T-helper 17 cell (primary cell): ENCODE measurements at places on chromosomes 11 and 22. TPM values are rescaled to one million over a fixed set of nuclear protein-coding genes. Genes with fewer than 3 reads are reported as not detected.

DNA sequence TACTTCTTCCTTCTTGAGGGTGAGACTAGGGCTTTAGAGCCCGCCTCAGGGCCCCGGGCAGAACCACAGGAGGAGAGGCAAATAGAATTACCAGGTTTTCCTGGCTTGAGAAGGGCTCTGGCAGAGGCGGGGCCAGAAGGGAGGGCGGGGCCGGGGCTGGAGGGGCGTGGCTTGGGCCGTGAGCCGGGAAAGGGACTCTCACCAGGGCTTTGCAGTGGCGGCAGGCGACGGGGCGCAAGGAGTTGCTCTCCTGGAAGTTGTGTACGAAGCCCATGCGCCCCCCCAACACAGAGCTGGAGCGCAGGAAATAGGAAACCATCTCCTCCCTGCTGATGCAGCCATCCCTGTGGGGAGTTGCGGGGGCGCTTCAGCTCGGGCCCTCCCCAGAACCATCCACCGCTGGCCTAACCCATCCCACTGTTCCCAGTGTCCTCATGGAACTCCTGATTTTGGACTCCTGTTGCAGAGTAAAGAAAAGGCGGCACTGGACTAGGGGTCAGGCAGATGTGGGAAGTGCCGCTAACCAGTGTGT lies 6.9 kb upstream of the NRXN2 start:
- no peak overlapping the region for H3K4me3 ChIP-seq
- no peak for DNase-seq
- H3K27me3 ChIP-seq = no peaks in the 10 kb centered on the region

DNA sequence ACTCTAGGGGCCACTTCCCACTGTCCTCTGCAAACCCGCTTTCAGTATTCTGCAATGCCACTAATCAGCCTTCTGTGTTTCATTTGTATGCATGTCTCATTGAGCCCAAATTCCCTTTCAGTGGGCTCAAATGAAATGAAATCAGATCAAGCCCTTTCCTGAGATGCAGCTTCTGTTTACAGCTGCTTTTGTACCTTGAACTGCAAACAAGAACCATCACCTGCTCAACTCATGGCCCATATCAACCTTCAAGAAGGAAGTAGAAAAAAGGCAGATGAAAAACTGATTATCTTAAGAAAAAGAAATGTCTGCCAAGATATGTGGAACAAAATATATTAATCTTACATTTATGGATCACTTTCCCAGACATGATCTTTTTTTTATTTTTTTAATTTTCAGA lies 141.1 kb upstream of the ARHGAP42 start:
- no peak overlapping the region for H3K4me3 ChIP-seq

- H3K4me1 ChIP-seq = peaks cover 16% of the 10 kb centered on the region
- peak overlapping the region; percentile 34 for H3K27ac ChIP-seq
- no peak overlapping the region for H3K4me3 ChIP-seq
- no peaks in the 10 kb centered on the region for H3K36me3 ChIP-seq
- DNase-seq = no peak
- peaks cover 6% of the 10 kb centered on the region for H3K27me3 ChIP-seq
These were observed 59.1 kb upstream of the PRDM11 start for GRCh38 chr11:45087086-45087899.

- DNase-seq = no peak
- H3K27me3 ChIP-seq = peaks cover 14% of the 10 kb centered on the region
- H3K4me1 ChIP-seq = no peaks in the 10 kb centered on the region
- H3K4me3 ChIP-seq = no peak overlapping the region
- peaks cover 2% of the 10 kb centered on the region for H3K36me3 ChIP-seq
These were observed 288.4 kb upstream of the CCDC90B start for GRCh38 chr11:83574519-83574918.

DNA sequence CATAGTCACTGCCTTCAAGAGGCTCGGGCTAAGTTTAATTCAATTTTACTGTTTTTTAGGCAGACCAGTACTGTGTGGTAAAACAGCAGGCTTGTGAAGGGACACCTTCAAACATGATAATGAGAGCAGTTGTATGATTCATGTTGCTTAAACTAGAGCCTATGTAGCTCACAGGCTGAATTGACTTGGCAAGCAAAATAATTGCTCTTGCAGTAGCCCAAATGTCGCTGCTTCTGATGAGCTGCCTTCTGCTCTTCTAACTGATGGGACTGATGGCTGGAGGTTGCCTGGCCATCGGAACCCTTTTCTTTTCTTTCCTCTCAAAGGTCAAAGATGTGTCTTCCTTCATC lies 137.6 kb downstream of the MAML2 start:
- H3K4me3 ChIP-seq = peak overlapping the region; percentile 37
- no peaks in the 10 kb centered on the region for H3K36me3 ChIP-seq
- H3K27ac ChIP-seq = peak overlapping the region; percentile 95
- H3K4me1 ChIP-seq = peaks cover 45% of the 10 kb centered on the region
- no peak for DNase-seq
- no peaks in the 10 kb centered on the region for H3K27me3 ChIP-seq

- no peaks in the 10 kb centered on the region for H3K36me3 ChIP-seq
- H3K27ac ChIP-seq = no peak overlapping the region
- DNase-seq = no peak
- H3K4me1 ChIP-seq = no peaks in the 10 kb centered on the region
- H3K4me3 ChIP-seq = no peak overlapping the region
- no peaks in the 10 kb centered on the region for H3K27me3 ChIP-seq
These were observed 424.2 kb downstream of the LARGE1 start for GRCh38 chr22:33496112-33496511.

Gene MN1
- total RNA-seq = 0.42 TPM

GRCh38 chr11:7530013-7530640 lies 16.3 kb downstream of the PPFIBP2 start:
- DNase-seq = no peak
- peaks cover 7% of the 10 kb centered on the region for H3K36me3 ChIP-seq
- no peaks in the 10 kb centered on the region for H3K27me3 ChIP-seq

- no peak overlapping the region for H3K27ac ChIP-seq
- H3K27me3 ChIP-seq = no peaks in the 10 kb centered on the region
- H3K4me3 ChIP-seq = no peak overlapping the region
- no peaks in the 10 kb centered on the region for H3K4me1 ChIP-seq
These were observed 35.0 kb downstream of the BBOX1 start for GRCh38 chr11:27075655-27076054.

- peak overlapping the region; percentile 5 for H3K4me3 ChIP-seq
- no peaks in the 10 kb centered on the region for H3K36me3 ChIP-seq
These were observed 42.2 kb upstream of the CYP2D6 start for GRCh38 chr22:42172773-42173172.

DNA sequence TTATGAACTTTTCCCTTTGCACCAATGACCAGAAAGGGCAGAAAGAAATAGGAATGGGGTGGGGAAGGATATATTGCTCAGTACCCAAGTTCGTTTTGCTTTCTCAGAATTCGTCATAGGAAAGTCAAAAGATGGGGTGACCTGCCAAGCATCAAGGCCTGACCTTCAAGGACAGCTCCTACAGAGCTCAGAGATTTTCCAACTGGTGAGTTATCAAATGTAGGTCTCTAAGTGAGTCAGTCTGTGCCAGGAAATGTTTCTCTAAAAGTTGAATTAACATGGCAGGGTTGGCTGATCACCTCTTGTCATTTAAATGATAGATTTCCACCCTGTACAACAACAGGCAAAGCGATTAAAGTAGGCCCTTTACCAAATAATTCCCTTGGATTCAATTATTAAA lies 307.2 kb downstream of the CADM1 start:
- no peak overlapping the region for H3K27ac ChIP-seq
- peaks cover 2% of the 10 kb centered on the region for H3K4me1 ChIP-seq
- DNase-seq = no peak
- H3K4me3 ChIP-seq = no peak overlapping the region
- no peaks in the 10 kb centered on the region for H3K27me3 ChIP-seq

GRCh38 chr11:123569393-123569792 lies 85.0 kb downstream of the SCN3B start:
- H3K4me3 ChIP-seq = no peak overlapping the region
- no peaks in the 10 kb centered on the region for H3K27me3 ChIP-seq
- peaks cover 9% of the 10 kb centered on the region for H3K4me1 ChIP-seq
- DNase-seq = no peak
- peak overlapping the region; percentile 9 for H3K27ac ChIP-seq

GRCh38 chr22:38114484-38115398 lies 4.3 kb upstream of the BAIAP2L2 start:
- H3K36me3 ChIP-seq = peaks cover 4% of the 10 kb centered on the region
- H3K27me3 ChIP-seq = no peaks in the 10 kb centered on the region
- DNase-seq = peak; percentile 79

- H3K36me3 ChIP-seq = peaks cover 3% of the 10 kb centered on the region
- H3K4me1 ChIP-seq = peaks cover 3% of the 10 kb centered on the region
- no peak overlapping the region for H3K4me3 ChIP-seq
- peak overlapping the region; percentile 60 for H3K27ac ChIP-seq
- DNase-seq = no peak
These were observed 7.9 kb downstream of the MRPL16 start for GRCh38 chr11:59802639-59803176.

- DNase-seq = no peak
- H3K4me1 ChIP-seq = no peaks in the 10 kb centered on the region
- no peak overlapping the region for H3K27ac ChIP-seq
- no peaks in the 10 kb centered on the region for H3K36me3 ChIP-seq
- peaks cover 17% of the 10 kb centered on the region for H3K27me3 ChIP-seq
These were observed 17.3 kb upstream of the MMP13 start for GRCh38 chr11:102972853-102973252.

Gene ABCC8
- total RNA-seq = not detected

- H3K4me3 ChIP-seq = peak overlapping the region; percentile 96
- H3K4me1 ChIP-seq = peaks cover 19% of the 10 kb centered on the region
- H3K27me3 ChIP-seq = peaks cover 35% of the 10 kb centered on the region
- peak; percentile 59 for DNase-seq
- H3K36me3 ChIP-seq = peaks cover 4% of the 10 kb centered on the region
These were observed 39.1 kb upstream of the CREB3L1 start for GRCh38 chr11:46238078-46238966.

DNA sequence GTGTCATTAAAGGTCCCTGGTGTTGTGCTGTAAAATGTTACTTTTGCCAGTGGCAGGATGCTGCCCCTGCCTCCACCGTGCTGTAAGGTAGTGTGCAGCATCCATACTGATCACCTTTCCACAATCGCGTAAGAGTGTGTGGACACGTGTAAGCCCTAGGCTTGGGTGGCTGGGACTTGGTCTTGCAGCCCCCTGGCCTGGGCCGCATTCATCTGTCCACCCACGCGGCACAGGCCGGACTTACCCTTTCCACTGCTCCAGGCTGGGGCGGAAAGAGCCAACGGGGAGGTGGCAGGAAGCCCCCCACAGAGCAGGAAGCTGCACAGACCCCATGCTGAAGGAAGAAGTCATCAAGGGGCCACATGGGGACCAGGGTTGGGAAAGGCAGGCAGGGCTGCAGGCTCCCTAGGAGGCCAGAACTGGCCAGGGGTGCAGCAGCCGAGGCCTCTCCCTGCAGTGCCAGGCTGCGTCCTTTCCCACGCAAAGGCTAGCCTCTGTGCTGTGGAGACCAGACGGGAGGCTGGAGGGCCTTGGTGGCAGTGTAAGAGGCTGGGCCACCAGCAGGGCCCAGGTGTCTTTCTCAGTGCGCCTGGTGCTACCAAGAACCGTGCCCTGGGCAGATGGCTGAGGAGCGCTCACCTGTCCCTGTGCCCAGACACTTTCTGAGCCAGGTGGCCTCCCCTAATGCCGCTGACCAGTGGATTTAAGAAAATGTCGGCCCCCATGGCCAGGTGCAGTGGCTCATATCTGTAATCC lies 11.7 kb upstream of the TMEM191C start:
- H3K4me3 ChIP-seq = no peak overlapping the region
- no peaks in the 10 kb centered on the region for H3K4me1 ChIP-seq
- H3K27me3 ChIP-seq = no peaks in the 10 kb centered on the region
- no peaks in the 10 kb centered on the region for H3K36me3 ChIP-seq
- peak; percentile 2 for DNase-seq
- H3K27ac ChIP-seq = no peak overlapping the region

DNA sequence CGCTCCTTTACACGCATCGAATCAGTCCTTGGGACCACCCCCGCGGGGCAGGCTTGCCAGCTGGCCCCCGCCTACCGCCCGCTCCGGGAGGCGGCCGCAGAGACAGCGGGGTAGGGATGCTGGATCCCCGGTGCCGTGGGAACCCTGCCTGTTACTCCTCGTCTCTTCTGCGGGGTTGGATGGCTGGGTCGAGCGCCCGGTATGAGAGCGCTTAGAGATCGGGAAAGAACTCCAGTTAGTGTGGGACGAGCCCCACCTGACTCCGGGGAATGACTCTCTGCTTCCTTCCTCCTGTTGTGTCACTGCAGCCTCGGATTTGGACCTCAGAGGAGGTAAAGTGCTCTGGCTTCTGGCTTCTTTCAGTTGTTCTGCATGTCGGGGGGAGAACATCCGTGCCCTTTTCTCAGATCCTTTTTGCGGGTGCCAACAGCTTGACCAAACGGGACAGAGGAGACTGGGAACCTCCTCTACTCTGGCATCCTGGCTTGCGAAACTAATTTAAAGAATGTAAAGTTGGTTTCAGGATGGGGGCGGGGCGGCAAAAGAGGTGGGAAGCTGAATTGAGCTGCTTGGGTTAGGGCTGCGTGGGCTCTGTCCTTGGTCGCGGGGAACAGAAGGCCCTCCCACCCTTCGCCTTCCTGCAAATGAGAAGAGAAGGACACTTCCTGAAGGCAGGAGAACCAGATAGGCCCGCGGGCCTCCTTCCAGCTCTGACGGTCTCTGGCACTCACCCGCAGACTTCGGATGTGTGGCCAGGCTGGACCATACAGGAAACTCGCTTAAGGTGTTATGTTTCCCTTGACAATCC lies 938 bp downstream of the LAYN start:
- H3K4me1 ChIP-seq = peaks cover 4% of the 10 kb centered on the region
- H3K27me3 ChIP-seq = peaks cover 85% of the 10 kb centered on the region
- no peaks in the 10 kb centered on the region for H3K36me3 ChIP-seq
- peak overlapping the region; percentile 90 for H3K4me3 ChIP-seq
- peak overlapping the region; percentile 27 for H3K27ac ChIP-seq

DNA sequence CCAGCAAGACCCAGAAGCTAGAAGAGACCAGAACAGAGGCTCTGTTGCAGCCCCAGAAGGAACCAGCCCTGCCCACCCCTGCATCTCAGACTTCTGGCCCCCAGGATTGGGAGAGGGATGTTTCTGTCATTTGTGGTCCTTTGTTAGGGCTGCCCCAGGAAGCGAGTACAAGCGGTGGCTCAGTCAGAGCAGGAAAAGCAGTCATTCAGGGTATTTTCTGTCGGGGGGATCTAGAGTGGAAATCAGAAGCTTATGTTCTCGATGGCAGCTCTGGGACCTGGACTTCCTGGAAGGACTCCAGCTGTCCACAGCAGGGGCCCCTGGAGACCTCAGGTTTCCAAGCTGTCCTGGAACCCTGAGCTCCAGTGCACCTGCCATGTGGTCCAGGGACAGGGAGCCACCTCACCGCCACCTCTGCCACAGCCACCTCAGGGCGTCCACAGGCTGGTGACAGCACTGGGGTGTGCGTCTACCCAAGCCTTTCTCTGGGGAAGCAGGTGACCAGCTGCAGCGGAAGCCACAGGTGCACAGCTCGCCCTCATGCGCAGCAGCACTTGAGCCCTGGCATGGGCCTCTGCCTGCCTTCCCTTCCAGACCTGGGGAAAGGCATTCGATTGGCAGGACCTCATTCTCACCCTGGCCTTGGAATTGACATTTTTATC lies 2.6 kb downstream of the KRTAP5-5 start:
- H3K4me1 ChIP-seq = peaks cover 13% of the 10 kb centered on the region
- no peak for DNase-seq
- H3K36me3 ChIP-seq = peaks cover 4% of the 10 kb centered on the region
- H3K4me3 ChIP-seq = no peak overlapping the region
- H3K27ac ChIP-seq = no peak overlapping the region
